ENCODE measurements at places on chromosomes 2 and 18. TPM values are rescaled to one million over a fixed set of nuclear protein-coding genes. Genes with fewer than 3 reads are reported as not detected.

GRCh38 chr2:217517402-217517801, 485.4 kb downstream of the TNS1 start:
- DNase-seq, result no peak

SKA1 gene
- 18.9 TPM for total RNA-seq

DNA sequence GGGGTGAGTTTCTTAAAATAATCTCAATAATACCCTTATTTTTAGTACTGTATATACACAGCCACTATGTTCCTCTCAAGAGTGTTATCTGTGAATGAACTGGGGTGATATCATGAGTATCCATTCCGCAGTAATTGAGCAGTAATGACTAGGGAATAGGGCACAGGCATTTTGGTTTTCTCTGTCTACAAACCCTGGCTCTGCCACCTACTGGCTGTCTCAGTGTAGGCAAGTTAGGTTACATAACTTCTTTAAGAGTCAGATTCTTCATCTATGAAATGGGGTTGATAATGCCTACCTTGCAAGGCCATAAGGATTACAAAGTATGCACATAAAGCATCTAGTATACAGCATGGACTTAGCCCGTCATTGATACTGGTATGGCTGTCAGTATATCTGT, 555.8 kb downstream of the NRXN1 start:
- no peak for DNase-seq

- DNase-seq, result no peak
Observed at GRCh38 chr2:42756150-42756775, 7.7 kb downstream of the OXER1 start.

GRCh38 chr2:238077292-238077691, 16.5 kb downstream of the SCLY start:
- DNase-seq, result no peak

DNA sequence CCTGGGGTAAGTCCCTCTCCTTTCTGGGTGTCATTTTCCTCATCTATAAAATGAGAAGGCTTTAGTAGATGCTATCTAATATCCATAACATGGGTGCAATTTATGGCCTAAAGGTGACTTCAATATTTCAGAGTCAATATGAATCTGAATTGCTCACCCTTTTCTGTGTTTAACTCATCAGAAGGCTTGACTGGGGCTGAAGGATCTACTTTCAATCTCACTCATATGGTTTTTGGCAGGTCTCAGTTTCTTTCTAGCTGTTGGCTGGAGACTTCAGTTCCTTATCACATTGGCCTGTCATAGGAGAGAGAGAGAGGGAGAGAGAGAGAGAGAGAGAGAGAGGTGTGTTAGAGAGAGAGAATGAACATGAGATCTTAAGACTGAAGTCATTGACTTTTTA, 343.7 kb upstream of the MEX3C start:
- DNase-seq, result no peak

CFC1 gene
- 0.31 TPM for total RNA-seq

DNA sequence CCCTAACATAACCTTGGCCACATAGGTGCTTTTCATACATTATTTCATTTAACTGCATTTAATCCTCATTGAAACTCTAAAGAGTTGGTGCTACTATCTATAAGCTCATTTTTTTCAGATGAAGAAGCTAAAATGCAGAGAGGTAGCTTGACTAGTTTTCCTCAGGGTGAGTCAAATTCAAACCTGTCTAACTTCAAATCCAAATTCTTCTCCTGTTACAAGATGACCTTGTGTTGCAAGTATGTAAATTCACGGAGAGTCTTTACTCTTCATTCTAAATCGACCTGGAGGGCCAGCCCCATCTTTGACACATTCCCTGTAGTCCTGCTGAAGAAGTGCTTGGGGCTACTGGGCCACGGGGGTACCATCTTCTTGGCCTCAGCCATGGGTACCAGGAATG, 8.2 kb upstream of the SETBP1 start:
- no peak for DNase-seq

Measured in H1 (cell line).